ENCODE measurements at places on chromosomes 1 and 21.

DNA sequence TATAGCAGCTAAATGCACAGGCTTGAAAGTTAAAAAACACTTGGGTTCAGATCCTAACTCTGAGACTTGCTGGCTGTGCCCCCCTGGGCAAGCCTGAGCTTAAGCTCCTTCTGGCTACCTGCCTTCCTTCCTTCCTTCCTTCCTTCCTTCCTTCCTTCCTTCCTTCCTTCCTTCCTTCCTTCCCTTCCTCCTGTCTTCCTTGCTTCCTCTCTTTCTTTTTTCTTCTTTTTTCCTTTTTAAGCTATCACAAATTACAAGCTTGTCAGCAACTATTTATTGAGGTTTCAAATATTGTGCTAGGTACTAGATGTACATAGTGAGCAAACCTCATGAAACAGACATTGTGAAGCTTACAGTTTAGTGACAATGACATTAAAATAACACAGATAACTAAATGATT is 15.1 kb downstream of the SGIP1 start:
- DNase-seq = no peak

GRCh38 chr1:174008979-174009378 is 13.2 kb downstream of the RC3H1 start:
- no peak for DNase-seq

- no peak for DNase-seq
These were observed 101.9 kb downstream of the FNBP1L start for GRCh38 chr1:93549811-93550210.

GRCh38 chr1:78497201-78497600 is 6.4 kb downstream of the PTGFR start:
- DNase-seq = no peak

DNA sequence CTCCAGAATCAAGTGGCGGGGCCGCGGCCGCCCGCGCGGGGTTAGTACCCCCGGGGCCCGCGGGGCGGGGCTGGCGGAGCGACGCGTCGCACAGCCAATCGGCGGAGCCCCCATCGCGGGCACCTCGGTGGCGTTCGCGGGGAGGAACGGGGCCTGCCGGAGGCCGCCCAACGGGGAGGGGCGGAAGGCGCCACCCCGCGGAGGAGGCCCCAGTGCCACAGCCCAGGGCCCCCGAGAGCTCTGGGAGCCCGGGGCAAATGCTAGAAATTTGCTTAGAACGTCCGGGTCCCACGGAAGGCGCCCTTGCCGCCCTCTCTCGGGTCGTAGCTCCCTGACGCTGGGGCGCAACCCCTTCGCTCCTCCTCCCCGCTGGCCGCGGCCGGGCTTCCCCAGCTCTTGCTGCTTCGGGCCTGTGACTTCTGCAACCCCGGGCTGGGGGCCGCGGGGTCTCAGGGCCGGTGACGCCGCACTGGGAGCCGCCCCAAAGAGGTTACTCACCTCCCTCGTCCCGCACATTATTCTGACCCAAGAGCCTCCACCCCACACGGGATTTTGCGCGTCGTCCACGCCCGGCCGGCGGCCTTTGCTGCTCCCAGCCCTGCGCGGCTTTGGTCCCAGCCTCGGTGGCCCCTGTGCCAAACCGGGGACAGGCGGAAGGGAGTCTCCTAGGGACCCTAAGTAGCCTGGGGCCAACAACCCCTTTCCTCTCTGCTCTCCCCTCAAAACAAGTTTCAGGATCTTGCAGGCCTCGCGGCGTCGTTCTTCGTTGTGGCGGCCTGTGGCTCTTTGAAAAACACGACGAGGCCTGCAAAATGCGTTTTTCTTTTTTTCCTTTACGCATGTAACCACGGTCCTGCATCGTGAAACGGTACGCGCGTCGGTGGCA is at the start of gene RUNX3:
TSS of gene RUNX3 (minus strand) at position 17 of the 886 bp plus-strand sequence. CDS start 408 bp downstream, outside the sequence.
- peak; percentile 58 for DNase-seq

- no peak for DNase-seq
These were observed 18.0 kb upstream of the WDTC1 start for GRCh38 chr1:27216466-27216865.

DNA sequence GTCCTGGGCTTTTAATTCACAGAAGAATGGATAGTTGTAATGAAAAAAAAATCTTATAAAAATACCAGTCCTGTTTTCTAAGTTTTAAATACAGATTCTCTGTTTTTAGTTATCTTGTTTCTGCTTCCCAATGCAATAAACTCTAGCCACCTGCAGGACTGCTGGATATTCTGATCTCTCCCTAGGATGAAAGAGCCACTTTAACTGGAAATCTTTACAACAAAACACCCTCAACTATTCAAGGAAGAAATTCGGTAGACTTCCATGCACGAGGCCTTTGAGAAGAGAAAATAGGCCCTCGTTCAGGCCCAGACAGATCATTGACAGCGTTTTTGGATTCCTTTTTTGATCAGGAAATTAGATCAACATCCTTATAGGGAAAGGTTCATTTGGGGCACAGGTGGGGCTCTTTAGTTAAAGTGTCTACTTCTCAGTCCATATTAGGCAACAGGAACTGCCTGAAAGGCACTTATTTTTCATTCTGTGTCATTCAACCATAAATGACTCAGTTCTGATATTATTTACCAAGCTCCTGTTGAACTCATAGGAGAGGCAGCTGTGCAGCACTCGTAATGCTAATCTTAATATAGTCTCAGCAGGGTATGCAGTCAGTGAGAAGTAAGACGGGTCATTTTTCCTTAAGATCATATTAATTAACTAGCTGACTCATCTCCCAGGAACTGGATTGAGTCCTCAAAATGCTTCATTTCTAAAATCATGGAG is 71.1 kb upstream of the ERRFI1 start:
- no peak for DNase-seq

- no peak for DNase-seq
These were observed 33.5 kb upstream of the AKT3 start for GRCh38 chr1:243883551-243883950.

- DNase-seq = no peak
These were observed 123.4 kb upstream of the LYPLAL1 start for GRCh38 chr1:219050086-219050821.

DNA sequence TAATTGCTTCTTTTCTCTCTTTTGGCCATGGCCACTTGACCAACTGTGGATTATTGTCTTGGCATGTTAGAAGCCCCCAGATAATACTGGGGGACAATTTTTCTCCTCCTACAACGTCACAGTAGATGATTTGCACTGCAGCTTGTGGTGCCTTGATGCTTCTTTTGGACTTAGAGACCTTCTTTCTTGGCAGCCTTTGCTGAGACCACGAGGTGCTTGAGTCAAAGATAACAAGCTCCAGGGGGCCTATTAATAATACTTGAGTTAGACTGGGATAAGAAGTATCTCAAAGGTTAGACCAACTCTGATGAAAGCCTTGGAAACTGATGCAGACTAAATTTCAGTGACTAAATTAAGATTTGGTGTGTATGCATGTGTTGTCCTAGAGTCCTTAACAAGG is 3.2 kb downstream of the PPP1R12B start:
- no peak for DNase-seq

GRCh38 chr1:193070386-193070753 is 11.0 kb downstream of the RO60 start:
- no peak for DNase-seq

DNA sequence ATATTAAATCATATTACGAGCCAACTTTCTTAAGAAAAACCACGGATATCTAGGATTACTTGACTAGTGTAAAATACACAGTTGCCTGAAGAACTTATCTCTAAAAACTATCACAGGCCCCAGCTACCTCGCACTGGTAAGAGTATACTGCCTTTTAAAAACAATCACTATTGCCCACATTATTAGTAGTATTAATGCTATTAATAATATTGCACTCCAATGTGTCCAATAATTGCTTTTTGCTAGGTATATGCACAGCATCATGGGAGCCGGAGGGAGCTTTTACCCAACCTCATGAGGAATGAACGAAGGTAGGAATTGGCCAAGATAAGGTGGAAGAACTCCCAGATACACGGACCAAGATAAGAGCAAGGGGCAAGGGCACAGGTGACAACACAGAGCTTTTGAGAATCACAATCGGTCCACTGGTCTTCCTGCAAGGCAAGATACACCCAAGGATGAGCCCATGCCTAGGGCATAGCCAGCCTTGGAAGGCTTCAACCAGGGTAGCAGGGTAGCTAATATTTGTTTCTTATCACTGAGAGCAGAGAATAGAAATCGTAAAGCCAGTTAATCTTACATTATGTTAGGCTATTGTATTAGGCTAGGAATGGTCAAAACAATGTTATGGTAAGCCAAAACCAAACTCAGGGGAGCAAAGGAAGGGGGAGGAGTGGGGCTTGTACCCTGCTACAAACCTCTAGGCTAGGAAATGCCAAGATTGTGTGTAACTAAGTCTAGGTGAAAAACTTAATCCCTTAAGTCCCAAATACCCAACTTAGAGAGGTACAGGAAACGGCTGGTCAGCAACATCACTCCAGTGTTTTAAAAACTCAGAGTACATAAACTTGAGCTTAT is 9.4 kb downstream of the GLUL start:
- no peak for DNase-seq

DNA sequence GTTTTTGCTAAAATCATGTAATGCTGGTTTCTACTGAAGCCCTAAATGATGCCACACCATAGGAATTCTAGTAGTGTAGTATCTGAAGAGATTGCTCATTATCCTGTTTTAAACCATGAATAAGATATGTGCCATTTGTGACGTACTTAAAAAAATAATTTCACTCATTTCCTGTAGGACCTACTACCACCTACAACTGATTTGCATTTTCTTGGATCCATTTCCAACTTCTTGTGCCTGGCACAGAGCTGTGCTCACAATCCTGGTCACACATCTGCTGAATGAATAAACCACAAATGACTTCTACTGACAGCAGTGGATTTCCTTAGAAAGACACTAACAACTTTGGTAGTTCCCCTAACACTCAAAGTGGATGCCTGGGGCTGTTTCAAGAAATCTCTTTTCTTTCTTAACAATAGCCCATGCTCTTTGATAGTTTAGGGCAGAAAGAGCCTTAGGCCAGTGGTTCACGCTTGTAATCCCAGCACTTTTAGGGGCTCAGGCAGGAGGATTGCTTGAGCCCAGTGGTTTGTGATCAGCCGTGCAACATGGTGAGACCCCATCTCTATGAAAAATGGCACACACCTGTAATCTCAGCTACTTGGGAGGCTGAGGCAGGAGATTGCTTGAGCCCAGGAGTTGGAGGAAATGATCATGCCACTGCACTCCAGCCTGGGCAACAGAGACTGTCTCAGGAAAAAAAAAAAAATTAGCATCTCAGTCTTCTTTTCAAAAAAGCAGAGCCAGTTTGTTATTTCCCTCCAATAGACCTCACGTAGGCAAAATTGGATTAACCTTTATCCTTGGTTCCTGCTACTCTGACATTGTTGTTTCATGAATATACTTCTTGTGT is 13.0 kb upstream of the BATF3 start:
- DNase-seq = no peak

DNA sequence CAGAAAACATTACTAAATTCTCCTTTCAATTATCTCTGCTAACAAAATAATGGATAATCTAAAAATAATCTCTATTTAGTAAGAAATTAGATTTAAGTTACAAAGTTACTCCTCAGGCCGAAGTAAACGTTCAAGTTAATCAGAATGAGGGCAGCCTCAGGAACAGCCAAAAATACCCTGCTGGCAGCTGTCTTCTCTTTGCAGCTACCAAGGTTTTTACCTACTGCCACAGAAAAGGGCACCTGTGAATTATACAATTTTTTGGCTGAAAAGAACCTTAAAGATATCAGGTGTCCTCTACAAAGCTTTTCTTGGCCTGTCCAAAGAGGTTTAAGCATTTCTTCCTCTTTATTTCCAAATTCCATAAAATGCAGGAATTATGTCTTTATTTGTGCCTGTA is 84.4 kb downstream of the AKT3 start:
- no peak for DNase-seq

- no peak for DNase-seq
These were observed 25.7 kb downstream of the SPOCD1 start for GRCh38 chr1:31790140-31790539.

GRCh38 chr21:39531840-39532239 is 80.1 kb downstream of the SH3BGR start:
- DNase-seq = no peak

- no peak for DNase-seq
These were observed 7.5 kb downstream of the PCP4 start for GRCh38 chr21:39874759-39875158.

DNA sequence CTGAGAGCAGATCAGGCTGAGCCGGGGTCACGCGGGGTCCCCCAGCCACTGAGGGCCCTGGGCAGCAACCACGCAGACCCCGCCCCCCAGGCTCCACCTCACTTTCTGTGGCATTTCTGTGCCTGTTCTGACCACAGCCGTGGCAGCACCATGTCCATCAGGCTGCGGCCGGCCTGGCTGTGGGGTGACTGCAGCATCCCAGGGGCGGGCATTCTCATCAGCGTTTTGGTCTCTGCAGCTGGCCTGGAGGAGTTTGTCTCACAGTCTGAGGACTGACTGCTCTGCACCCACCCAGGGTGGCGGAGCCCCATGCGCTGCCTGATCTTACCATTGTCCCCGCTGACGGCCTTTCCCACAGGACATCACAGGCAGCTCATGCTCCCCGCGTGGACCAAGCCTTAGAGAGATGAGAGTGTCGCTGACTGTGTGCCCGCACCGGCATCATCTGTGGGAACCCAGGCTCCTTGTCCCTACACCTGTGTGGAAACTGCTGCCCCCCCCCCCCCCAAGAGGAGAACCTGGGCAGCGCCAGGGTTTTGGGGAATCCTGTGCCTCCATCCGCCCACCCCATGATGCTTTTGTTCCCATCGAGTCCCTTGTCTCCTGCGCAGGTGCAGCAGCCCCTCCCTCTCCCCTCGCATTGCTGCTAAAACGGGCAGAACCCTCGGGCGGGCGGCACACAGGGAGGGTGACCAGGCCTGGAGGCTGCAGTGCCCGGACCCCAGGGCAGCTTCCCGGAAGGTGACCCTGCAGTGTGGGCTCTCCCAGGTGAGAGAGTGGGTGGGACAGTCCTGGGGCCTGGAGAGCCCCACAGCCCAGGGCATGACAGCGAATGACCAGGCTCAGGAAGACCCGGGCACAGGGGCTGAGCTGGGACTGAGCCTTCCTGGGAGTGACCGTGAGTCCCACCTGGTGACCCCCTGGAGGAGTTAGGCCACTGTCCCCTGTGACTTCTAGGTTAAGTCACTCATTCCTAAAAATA is 1.8 kb downstream of the KRTAP10-1 start:
- DNase-seq = no peak

DNA sequence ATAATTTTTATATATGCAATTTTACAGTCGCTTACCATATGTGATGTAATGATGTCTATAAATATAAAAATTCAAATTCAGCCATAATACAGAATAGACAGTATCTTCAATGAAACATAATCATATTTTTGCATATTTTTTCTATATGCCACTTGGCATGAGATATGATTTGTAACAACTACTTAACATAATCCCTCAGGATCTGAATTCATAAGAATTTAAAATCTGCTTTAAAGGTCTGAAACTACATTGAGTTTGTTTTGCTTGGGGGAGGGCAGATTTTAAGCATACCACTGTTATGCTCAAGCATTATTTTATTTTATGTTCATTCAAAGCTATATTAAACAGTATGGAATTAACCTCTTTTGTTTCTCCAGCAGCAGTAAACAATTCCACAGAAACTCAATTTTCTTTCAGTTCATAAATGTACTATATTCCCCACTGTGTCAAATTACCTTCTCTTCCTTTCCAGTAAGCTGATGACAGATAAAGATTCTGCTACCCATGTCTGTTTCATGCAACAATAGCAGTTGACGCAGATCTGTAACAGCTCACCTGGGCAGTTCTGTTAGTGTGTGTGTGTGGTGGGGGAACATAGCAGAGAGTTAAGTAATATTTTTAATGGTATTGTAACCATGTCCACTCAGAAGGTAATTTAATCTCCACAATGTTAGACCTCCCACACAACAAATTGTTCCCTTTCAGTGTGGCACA is 224.8 kb downstream of the NTNG1 start:
- DNase-seq = no peak

GRCh38 chr1:204709960-204710912 is 24.7 kb upstream of the LRRN2 start:
- no peak for DNase-seq

Data from mucosa of descending colon (tissue), 3 donors.